ENCODE measurements at places on chromosomes 12 and 14. TPM values are rescaled to one million over a fixed set of nuclear protein-coding genes. Genes with fewer than 3 reads are reported as not detected.

- H3K27ac ChIP-seq: no peak overlapping the region
- H3K36me3 ChIP-seq: no peaks in the 10 kb centered on the region
- no peak for DNase-seq
- no peaks in the 10 kb centered on the region for H3K4me1 ChIP-seq
These were observed 329.3 kb upstream of the DCN start for GRCh38 chr12:91511795-91512420.

DNA sequence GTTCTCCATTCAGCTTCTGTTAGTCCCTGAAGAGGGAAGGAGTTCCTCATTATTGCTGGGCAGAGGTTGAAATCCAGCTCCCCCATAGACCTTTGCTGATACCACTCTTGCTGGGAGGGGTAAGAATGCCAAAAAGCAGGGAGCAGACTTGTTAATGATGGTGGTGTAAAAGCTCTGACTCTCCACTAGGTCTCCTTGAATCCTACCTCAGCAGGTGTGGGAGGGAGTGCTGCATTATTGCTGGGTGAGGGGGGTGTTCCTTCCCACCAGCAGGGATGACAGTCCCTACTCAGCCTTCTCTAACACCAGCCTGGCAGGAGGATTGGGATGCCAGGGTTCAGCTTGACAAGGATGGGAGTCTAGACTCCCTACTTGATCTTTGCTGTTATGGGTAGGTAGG is 185.8 kb upstream of the NOS1 start:
- H3K27ac ChIP-seq: no peak overlapping the region
- no peaks in the 10 kb centered on the region for H3K36me3 ChIP-seq
- H3K4me3 ChIP-seq: no peak overlapping the region
- no peaks in the 10 kb centered on the region for H3K4me1 ChIP-seq
- no peak for DNase-seq

Gene KICS2
- 19.5 TPM for total RNA-seq

Gene SCNN1A
- total RNA-seq: 1.5 TPM

Gene PRKCH
- total RNA-seq: 618 TPM

Gene RERG
- not detected for total RNA-seq

Gene SNW1
- 89.7 TPM for total RNA-seq

Gene CARMIL3
- total RNA-seq: 18.6 TPM

- peaks cover 7% of the 10 kb centered on the region for H3K27me3 ChIP-seq
- peaks cover 20% of the 10 kb centered on the region for H3K4me1 ChIP-seq
- peak overlapping the region; percentile 94 for H3K27ac ChIP-seq
- peak overlapping the region; percentile 76 for H3K4me3 ChIP-seq
- no peak for DNase-seq
These were observed 481 bp downstream of the MAX start for GRCh38 chr14:65101631-65102440.

DNA sequence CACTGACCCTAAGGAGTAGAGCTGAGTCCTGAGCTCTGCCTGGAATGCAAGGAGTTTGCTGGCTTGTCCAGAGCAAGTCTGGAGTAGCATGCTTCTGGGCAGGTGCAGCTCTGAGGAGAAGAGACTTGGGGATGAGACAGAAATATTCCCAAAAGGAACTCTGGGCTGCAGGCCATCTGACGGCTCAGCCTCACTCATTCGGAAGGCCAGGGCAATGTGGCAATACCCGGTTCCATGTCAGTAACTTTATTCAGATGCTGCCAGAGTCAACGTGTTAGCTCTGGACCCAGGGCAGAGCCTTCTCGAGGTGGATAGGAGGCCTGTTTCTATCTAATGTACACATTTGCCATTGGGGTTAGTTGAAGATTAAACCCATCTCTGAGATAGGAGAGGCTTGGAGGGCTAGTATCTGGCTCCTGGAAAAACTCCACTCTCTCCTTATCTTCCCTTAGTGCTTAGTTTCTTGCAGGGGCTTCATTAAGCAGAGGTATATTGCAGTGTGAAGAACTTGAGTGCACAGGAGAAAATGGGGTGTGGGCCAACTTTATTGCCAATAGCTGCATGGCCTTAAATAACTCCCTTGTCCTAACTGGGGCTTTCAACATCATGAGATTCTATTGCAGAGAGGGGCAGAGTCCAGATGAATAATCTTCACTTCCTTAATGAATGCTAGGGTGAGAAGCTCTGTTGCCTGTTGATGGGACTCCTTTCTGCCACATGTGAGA is 65.6 kb downstream of the NTF3 start:
- no peaks in the 10 kb centered on the region for H3K27me3 ChIP-seq
- H3K36me3 ChIP-seq: no peaks in the 10 kb centered on the region
- no peaks in the 10 kb centered on the region for H3K4me1 ChIP-seq
- H3K27ac ChIP-seq: no peak overlapping the region

- H3K27me3 ChIP-seq: no peaks in the 10 kb centered on the region
- DNase-seq: no peak
- no peaks in the 10 kb centered on the region for H3K4me1 ChIP-seq
- H3K27ac ChIP-seq: no peak overlapping the region
These were observed 125.7 kb upstream of the GRIP1 start for GRCh38 chr12:66804563-66804974.

Gene DLK1
- not detected for total RNA-seq

DNA sequence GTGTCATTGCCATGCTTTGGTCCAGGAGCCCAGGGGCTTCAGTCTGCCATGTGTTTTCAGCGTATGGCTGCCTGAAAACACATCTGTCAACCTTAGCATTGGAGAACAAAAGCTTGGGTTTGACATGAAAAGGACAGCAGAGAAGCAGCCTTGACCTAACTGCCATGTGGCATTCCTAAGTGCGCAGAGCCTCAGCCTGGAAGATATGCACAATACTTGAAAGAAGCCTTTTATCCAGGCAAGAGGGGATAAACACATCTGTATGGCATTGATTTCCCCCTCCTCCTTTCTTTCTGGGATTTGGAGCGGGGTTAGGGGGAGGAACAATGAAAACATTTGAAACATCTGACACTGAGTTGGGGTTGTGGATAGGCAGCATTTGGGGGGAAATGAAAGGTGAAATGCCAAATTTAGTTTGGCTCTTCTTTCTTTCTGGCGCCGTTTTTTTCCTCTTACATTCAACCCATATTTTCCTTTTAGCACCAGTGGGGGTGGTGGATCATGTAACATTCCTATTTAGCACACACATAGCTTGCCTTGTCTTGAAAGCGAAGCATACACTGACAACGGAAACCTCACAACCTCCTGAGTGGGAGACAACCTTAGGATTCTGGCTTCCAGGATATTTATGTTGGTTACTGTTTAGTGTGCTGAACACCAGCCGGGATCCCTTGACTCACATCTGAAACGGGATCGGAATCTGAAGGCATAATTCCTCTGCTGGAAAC is 177.0 kb downstream of the C12orf75 start:
- no peaks in the 10 kb centered on the region for H3K4me1 ChIP-seq
- DNase-seq: no peak
- H3K27me3 ChIP-seq: no peaks in the 10 kb centered on the region
- no peak overlapping the region for H3K4me3 ChIP-seq
- H3K36me3 ChIP-seq: no peaks in the 10 kb centered on the region
- no peak overlapping the region for H3K27ac ChIP-seq

Gene TSFM
- 17.7 TPM for total RNA-seq

GRCh38 chr12:105301696-105302095 is 28.8 kb upstream of the C12orf75 start:
- no peak overlapping the region for H3K27ac ChIP-seq
- no peak for DNase-seq
- no peaks in the 10 kb centered on the region for H3K27me3 ChIP-seq
- H3K36me3 ChIP-seq: no peaks in the 10 kb centered on the region
- no peaks in the 10 kb centered on the region for H3K4me1 ChIP-seq
- H3K4me3 ChIP-seq: no peak overlapping the region

DNA sequence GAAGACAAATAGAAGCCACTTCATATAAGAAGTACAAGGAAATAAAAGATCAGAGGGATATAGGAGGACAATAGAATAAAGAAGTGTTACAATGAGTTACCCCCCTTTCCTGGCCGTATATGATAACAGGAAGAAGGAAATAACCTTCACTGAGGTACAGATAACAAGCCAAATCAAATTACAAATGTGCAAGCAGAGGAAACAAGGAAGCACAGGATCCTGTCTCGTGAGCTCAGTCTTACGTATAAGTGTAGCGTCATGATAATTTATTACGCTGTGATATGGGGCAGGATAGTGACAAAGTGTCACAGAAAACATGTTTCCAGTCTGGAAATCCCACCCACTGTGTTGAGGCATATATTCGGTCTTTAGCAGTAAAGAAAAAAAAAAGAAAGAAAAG is 26.5 kb downstream of the CRACR2A start:
- no peaks in the 10 kb centered on the region for H3K27me3 ChIP-seq
- no peak overlapping the region for H3K4me3 ChIP-seq
- DNase-seq: peak; percentile 23
- H3K4me1 ChIP-seq: peaks cover 36% of the 10 kb centered on the region

- H3K27ac ChIP-seq: no peak overlapping the region
- no peak for DNase-seq
- no peak overlapping the region for H3K4me3 ChIP-seq
- no peaks in the 10 kb centered on the region for H3K4me1 ChIP-seq
- peaks cover 14% of the 10 kb centered on the region for H3K36me3 ChIP-seq
- no peaks in the 10 kb centered on the region for H3K27me3 ChIP-seq
These were observed 164.8 kb downstream of the ITPR2 start for GRCh38 chr12:26668230-26668629.

GRCh38 chr14:95516554-95517181 is at the start of gene SYNE3:
SYNE3 (minus strand) TSS chr14:95516650; CDS start chr14:95475821, 40,829 bp downstream.
- no peaks in the 10 kb centered on the region for H3K27me3 ChIP-seq
- H3K27ac ChIP-seq: peak within 1 kb of the TSS; percentile 74
- no peak for DNase-seq
- H3K36me3 ChIP-seq: no peaks in the 10 kb centered on the region
- peak within 1 kb of the TSS; percentile 41 for H3K4me3 ChIP-seq
- peaks cover 66% of the 10 kb centered on the region for H3K4me1 ChIP-seq

DNA sequence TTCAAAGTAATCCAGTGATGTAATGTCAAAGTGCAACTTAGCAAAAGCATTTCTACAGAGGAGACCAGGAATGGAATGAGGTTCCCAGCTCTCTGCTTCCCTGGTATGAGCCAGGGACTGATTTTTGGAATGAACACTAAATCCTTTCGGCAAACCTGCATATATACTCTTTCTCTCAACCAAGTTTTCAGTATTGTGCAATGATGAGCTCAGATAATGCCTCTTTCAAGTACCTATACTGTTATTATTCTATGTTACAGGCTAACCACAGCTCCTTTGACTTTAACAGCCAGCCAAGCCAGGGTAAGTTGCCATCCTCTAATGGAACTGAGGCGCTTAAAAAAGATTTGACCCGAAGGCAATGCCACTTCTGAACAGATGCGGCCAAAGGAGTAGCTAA is 104.9 kb upstream of the FSCB start:
- H3K4me1 ChIP-seq: no peaks in the 10 kb centered on the region
- H3K27ac ChIP-seq: no peak overlapping the region
- DNase-seq: no peak
- no peaks in the 10 kb centered on the region for H3K36me3 ChIP-seq
- no peak overlapping the region for H3K4me3 ChIP-seq
- H3K27me3 ChIP-seq: no peaks in the 10 kb centered on the region

DNA sequence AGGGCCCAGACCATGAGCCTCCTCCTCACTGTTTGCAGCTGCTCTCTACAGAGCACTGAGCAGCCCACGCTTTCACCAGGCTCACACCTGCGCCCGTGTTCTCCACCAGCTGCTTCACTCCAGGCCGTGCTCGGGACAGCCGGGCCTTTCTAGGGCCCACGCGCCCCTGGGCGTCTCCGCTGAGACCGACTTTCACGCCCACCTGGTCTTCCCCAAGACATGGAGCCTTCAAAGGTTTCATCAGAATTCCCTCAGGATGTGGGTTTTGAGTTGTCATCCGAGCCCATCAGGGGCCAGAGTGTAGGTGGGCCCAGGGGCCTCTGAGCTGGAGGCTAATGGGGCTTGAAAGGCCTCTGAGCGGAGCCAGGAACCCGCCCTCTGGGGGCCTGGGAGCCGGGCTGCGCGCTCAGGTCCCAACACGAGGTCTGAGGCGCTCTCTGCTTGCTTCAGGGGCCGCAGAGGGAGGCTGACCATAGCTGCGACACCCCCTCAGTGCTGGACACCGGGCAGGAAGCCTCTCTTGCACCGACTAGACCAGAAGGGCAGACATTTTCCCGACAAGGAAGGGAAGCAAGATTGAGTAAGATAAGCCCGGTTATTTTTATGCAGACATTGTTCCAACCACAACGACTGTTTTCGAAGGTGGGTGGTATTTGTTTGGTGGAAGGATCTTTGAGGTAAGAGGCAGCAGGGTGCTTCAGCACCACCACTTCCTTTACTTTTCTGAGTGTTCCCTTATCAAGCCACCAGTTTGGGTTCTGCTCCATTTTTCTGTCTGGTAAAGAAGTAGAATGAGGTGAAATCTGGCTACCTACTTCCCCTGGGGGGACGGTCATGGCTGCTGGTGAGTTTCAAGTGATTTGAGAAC is 125.0 kb upstream of the FUT8 start:
- H3K36me3 ChIP-seq: no peaks in the 10 kb centered on the region
- no peak overlapping the region for H3K4me3 ChIP-seq
- peaks cover 64% of the 10 kb centered on the region for H3K4me1 ChIP-seq
- DNase-seq: no peak
- peak overlapping the region; percentile 72 for H3K27ac ChIP-seq
- no peaks in the 10 kb centered on the region for H3K27me3 ChIP-seq

Gene PCED1B
- total RNA-seq: 35.9 TPM

Gene UTP20
- 10.2 TPM for total RNA-seq
